ENCODE measurements at places on chromosomes 6 and 20.

DNA sequence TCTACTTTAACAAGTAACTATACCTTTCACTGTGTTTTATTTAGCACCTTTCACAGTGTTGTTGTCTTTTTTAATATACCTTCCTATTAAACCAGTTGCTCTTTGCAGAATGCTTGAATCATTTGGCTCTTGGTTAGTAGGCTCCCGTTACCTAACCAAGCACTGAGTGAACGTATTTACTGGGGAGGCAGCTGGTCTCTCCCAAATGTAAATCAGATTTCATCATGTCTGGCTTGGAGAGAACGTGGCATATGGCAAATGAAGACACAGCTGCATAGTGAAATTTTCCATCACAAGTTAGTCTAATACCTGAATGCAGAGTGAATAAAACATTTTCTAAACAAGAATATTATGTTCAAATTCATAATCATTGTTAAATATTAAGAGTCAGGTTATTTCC is 12.4 kb downstream of the HTR1E start:
- DNase-seq = no peak

DNA sequence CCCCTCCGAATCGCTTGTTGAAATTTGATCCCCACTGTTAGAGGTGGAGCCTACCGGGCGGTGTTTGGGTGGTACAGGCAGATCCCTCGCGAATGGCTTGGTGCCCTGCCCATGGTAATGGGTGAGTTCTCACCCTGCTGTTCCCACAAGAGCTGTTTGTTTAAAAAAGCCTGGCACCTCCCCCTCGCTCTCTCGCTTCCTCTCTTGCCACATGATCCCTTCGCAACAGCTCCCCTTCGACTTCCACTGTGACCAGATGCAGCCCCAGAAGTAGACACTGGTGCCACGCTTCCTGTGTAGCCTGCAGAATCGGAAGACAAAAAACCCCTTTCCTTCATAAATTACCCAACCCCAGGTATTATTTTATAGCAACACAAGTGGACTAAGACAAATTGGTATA is 292.2 kb upstream of the QKI start:
- DNase-seq = no peak

- no peak for DNase-seq
These were observed 61.7 kb downstream of the BTBD9 start for GRCh38 chr6:38578075-38578474.

DNA sequence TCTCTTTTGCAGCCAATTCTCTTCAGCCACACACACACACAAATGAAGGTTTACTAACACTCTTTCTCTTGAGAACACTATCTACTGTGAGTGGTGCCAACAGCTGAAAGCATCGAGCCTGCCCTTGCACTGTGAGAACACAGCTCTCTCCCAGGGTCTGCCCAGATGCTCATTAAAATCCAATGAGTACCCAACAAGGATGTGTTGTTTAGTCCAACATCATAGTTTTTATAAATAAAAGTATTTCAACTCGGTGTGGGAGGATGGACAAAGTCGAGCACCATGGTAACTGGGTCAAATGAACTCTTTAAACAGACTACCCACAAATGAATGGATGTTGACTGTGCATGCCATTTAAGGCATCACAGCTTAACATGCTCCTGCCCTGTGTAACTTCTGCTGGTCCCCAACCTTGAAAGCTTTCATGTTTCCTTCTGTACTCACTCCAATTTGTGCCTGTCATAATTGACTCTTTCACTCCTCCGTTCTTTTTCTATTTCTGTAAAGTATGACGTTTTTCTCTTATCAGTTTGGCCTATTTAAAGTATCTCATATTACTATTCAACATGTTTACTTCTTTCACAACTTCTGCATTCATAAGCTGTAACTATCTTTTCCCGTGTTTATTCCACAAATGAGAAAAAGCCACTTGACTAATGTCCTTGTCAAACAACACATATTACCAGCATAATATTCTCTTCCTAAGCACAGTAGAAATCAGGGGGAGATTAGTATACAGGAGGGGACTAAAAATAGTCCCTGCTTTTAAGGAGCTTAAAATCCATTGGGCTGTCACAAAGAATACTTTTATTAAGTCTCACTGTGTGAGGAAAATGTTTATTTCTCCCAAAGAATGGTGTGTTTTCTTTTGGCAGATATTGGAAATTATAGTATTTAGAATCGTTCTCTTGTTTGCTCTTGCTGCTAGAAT is 215.4 kb downstream of the RFPL4B start:
- DNase-seq = no peak

- no peak for DNase-seq
These were observed 134.8 kb upstream of the OGFRL1 start for GRCh38 chr6:71153755-71154325.

- DNase-seq = no peak
These were observed 397.0 kb downstream of the SMOC2 start for GRCh38 chr6:168838037-168838399.
